Fibroblast of upper back skin (primary cell): ENCODE measurements at places on chromosomes 11 and 22.

DNA sequence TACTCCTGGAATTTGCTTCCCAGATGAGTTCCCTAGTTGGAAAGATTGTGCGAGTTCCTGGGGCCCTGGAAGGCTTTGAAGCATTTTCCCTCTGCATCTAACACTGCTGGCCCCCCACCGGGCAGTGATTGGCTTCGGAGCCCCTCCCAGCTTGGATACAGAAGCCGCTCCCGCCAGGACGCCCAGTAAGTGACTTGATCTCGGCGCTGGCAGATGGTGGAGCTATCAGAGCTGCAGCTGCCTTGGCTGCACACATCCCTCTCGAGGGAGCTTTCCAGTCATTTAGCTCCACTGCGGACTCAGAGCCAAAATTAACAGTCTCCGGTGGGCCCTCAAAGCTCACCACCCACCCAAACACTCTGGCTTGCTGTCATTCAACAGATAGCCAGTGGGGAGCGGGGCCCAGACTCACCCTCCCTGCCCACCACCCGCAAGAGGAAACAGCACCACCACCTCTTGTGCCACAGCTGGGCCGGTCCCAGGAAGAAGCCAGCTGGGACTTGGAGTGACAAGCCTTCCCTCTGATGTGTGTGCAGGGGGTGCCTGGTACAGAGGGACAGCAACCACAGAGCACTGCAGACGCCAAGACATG lies 162.3 kb downstream of the TRIM29 start:
- DNase-seq: no peak

DNA sequence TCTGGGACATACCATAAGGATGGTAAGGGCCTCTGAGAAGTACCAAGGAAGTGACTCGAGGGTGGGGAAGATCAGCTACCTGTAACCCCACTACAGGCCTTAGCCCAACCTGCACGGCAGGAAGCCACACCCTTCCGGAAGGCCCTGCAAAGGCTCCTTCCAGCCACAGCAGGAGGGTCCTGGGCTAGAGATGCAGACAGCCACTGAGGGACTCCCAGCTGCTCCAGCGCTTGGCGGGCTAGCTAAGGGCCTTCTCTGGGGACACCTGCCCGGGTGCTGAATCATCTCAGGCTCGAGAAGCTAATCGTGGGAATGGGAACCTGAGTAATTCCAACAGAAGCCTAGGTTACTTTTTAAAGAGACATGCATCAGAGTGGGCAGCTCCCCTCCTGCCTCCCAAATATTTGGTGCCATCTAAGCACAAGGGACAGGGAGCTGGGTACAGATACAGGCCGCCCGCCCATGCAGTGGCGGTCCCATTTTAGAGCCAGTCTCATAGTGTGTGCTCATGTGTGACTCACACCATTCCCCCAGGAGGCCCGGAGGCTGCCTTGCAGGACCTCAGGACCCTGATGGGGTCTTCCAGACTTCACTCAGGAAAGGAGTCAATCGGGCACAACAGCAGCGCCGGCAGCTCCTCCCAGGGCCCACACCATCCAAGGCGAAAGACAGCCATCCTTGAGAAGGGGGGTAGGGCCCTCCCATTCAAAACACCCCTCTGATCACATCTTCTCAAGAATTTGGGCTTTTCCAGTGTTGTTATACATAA lies 8.0 kb downstream of the MYH9 start:
- DNase-seq: no peak

DNA sequence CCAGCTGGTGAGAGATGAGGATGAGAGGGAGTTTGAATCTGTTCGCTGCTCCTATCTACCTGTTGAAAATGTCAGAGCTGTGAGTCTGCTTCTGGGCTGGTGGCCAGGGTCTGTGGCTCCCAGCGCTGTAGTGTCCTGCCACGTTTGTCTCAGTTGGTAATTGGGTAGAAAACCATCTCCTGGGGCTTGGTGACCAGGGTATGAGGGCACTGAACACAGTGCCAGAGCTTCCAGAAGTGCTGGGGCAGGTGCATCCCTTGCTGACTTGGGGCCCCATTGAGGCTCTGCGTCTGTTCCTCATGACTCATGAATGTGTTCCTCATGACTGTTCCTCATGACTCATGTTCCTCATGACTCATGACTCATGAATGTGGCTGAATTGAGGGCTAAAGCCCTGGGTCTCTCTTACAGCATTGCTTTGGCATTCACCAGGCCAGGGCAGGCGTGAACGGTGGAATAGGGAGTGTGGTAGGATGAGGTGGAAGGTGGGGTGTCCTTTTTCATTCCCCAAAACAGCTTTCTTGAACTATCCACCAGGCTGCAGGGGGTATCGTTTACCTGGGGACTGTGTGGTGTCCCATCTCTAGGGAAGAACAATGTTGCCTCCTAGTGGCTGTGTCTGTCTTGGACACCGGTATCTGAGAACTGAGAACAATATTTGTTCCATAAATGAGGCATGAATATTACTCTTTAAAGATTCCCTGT lies 139.5 kb downstream of the COMMD9 start:
- DNase-seq: peak; percentile 99

GRCh38 chr22:36340621-36341020 lies 47.1 kb downstream of the MYH9 start:
- no peak for DNase-seq

DNA sequence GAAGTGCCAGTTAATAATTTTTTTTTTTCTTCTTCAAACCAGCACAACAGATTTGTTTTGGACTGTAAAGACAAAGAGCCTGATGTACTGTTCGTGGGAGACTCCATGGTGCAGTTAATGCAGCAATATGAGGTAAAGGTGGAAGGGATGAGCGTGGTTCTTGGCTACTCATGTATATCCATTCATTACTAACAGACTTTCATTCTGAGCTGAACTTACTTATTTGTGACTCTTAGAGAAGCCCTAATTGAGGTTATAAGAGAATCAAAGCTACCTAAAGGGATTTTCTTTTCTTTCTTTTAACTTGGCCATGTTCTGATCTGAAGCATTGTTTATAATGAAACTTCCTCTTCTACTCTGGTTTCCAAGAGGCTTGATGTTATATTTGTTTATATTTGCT lies 15.8 kb downstream of the PAFAH1B2 start:
- no peak for DNase-seq

DNA sequence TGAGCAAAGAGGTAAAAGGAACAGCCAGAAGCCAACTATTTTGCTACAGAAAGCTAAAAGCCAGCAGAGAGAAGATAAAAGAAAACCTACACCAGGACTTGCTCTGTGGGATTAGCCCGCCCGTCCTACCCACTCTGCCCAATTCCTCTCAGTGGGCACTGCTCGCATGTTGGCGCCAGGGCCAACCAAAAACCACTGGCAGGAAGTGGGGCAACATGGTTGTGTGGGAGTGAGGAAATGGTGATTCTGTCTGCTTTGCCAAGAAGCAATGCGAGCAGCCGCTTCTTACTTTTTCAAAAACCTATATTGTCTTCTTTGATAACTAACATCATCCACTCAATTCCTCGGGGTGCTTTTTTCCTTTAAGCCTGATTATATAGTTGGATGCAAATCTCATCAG lies 14.2 kb upstream of the APOA1 start:
- DNase-seq: no peak

- no peak for DNase-seq
Observed at GRCh38 chr11:120105576-120105975, 32.3 kb downstream of the TRIM29 start.
